ENCODE measurements at places on chromosomes 11 and 22. TPM values are rescaled to one million over a fixed set of nuclear protein-coding genes. Genes with fewer than 3 reads are reported as not detected.

Gene PATE2
- polyA plus RNA-seq, result not detected

Gene OR5P2
- not detected for polyA plus RNA-seq

Gene ART1
- not detected for polyA plus RNA-seq

Gene RAG2
- not detected for polyA plus RNA-seq

Gene DCHS1
- 9.3 TPM for polyA plus RNA-seq

Gene CCDC15
- polyA plus RNA-seq, result 0.43 TPM

Gene KIAA1671
- polyA plus RNA-seq, result 4.4 TPM

Gene TRIM29
- 1.8 TPM for polyA plus RNA-seq

Gene OR2D2
- not detected for polyA plus RNA-seq

Gene MPPED2
- 0.51 TPM for polyA plus RNA-seq

Gene RIBC2
- 0.56 TPM for polyA plus RNA-seq

Gene GGTLC3
- polyA plus RNA-seq, result not detected

Gene PANX3
- not detected for polyA plus RNA-seq

Gene SCGB1D2
- 1.4 TPM for polyA plus RNA-seq

Gene NLRP6
- 0.22 TPM for polyA plus RNA-seq

Gene MS4A1
- 2.0 TPM for polyA plus RNA-seq

Gene PPARA
- polyA plus RNA-seq, result 8.2 TPM

Gene ISX
- not detected for polyA plus RNA-seq

Gene CHRNA10
- 0.73 TPM for polyA plus RNA-seq

Gene OR51T1
- not detected for polyA plus RNA-seq

Measured in adipose tissue (tissue), 3 donors.